Spleen (tissue), 13 donors: ENCODE measurements at places on chromosomes 11 and 22. TPM values are rescaled to one million over a fixed set of nuclear protein-coding genes. Genes with fewer than 3 reads are reported as not detected.

DNA sequence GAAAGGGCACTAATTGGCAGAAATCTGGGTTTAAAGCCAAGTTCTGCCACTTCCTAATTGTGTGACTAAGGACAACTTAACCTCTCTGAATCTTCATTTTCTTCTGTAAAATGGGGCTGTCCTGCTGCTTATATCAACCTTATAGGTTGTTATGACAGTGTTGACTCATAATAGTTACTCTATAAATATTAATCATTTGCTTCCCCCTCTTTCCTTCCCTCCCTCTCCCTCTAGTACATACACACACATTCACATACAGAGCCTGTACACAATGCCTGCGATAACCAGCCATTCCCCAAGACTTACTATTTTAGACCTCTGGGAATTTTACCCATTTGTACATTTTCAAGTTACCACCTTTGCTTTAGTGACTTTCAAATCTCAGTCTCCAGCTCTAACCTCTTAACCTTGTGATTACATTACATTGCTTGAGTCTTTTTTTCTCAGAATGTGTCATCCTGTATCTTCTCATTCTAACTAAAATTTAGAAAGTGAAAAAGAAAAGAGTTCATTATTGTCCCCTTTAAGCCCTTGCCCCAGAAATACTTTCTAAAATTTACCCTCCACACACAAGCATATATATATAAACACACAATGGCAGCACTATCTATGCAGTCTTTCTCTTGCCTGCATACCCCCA is 31.9 kb downstream of the GDPD4 start:
- no peak for DNase-seq

DNA sequence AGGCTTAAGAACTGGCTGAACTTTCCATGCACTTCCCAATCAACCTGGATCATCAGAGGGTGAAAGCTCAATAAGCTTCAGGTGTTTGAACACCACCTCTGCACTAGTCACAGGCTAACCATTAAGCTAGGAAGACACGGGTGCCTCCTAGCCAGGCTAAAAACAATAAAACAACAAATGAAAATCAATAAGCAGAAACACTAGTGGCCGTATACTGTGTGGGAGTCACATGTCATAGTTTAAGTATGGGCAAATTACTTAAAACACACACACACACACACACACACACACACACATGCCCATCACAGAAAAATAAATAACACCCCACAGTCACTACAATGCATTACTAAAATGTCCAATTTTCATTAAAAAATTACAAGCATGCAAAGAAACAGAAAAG is 85.2 kb downstream of the APOL5 start:
- no peak for DNase-seq

GRCh38 chr11:64624883-64625481 is 34.0 kb downstream of the SLC22A12 start:
- DNase-seq, result no peak

DNA sequence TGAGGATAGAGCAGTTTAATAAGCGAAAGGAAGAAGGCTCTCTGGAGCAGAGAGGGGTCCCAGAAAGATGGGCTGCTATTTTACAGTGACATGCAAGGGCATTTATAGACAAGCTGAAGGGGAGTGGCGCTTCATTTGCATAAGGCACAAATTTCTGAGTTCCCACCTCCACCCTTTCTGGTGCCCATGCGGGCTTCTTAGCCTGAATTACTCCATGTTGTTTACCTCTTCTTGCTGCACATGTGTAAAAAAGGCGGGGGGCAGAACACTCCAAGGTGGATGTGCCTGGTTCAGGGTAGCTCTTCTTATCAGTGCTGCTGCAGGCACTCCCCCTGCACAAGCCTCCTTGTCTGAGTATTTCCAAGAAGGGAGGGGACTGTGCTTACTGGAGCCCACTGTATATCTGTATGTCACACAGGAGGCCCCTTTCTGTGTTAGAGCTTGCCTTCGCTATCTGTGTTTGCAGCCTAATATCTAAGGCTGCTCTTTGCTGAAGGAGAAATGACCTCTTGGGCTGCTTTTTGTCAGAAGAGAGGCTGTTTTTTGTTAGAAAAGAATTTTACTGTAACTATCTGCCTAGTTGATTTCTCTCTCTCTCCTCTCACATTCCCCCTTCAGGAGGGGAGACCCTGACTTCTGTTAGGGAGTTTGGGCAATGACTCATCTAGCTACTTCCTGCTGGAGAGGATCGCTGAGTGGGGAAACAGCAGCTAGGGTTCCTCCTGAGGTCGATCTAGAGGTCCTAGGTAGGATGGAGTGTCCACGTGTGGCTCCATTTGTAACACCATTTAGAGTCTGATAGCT is 1057.0 kb upstream of the CNTN5 start:
- DNase-seq, result no peak

- DNase-seq, result peak; percentile 74
Measured at GRCh38 chr22:29258407-29259252, 9.2 kb downstream of the RHBDD3 start.

GRCh38 chr22:30810105-30810504 is 115.4 kb downstream of the OSBP2 start:
- no peak for DNase-seq

- DNase-seq, result no peak
Measured at GRCh38 chr11:103949781-103950180, 86.7 kb upstream of the DDI1 start.

- DNase-seq, result no peak
Measured at GRCh38 chr11:10236840-10237239, 57.2 kb downstream of the SBF2 start.

- no peak for DNase-seq
Measured at GRCh38 chr11:133968300-133968699, 11.5 kb upstream of the IGSF9B start.

- no peak for DNase-seq
Measured at GRCh38 chr22:34934261-34934660, 131.7 kb upstream of the ISX start.

GRCh38 chr22:25545672-25546071 is 18.8 kb upstream of the GRK3 start:
- DNase-seq, result no peak

GRCh38 chr11:123034597-123034996 is 27.3 kb downstream of the HSPA8 start:
- DNase-seq, result no peak

- no peak for DNase-seq
Measured at GRCh38 chr11:61571869-61572268, 9.0 kb downstream of the SYT7 start.

GRCh38 chr11:79040348-79040747 is 400.5 kb downstream of the TENM4 start:
- no peak for DNase-seq

GRCh38 chr11:63761188-63761587 is 7.4 kb downstream of the ZFTA start:
- no peak for DNase-seq

DNA sequence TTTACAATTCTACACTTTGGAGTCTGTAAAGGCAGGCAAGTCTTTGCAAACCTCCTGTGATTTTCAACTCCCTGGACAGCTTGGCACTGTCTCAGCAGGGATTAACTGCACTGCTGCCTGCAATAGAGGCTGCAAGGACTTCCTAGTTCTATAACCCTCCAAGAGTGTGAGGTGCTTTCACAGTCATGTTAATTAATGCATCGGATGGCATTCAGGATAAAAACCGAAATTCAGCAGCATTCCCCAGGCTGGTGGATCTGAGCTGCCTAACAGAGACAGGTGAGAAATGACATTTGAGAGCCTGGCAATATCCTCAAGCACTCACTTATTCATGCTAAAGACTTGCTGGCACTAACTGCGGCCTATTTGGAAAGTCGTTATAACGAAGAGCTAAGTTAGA is 85.0 kb downstream of the LARGE1 start:
- no peak for DNase-seq

DNA sequence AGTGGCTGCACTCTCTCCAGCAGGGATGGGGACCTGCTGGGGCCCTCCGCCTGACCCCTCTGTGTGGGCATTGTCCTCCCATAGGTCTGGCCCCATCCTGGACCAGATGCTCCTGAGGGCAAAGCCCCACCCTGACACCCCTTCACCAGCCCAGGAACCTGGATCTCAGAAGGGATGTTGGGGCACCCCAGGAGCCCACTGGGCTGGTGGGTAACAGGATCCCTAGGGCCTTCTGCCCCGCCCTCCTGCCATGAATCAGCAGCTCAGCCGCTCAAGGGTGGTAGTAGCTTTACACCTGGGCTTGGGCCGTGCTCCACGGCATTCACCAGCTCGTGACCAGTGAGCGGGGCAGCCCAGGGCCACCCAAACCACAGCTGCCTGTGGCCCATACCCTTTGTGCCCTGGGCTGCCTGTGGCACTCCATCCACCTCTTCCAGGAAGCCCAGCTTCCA is 1.0 kb upstream of the MAPK12 start:
- DNase-seq, result no peak

GRCh38 chr22:45670981-45671782 is 452 bp upstream of the ATXN10 start:
- peak; percentile 75 for DNase-seq

DNA sequence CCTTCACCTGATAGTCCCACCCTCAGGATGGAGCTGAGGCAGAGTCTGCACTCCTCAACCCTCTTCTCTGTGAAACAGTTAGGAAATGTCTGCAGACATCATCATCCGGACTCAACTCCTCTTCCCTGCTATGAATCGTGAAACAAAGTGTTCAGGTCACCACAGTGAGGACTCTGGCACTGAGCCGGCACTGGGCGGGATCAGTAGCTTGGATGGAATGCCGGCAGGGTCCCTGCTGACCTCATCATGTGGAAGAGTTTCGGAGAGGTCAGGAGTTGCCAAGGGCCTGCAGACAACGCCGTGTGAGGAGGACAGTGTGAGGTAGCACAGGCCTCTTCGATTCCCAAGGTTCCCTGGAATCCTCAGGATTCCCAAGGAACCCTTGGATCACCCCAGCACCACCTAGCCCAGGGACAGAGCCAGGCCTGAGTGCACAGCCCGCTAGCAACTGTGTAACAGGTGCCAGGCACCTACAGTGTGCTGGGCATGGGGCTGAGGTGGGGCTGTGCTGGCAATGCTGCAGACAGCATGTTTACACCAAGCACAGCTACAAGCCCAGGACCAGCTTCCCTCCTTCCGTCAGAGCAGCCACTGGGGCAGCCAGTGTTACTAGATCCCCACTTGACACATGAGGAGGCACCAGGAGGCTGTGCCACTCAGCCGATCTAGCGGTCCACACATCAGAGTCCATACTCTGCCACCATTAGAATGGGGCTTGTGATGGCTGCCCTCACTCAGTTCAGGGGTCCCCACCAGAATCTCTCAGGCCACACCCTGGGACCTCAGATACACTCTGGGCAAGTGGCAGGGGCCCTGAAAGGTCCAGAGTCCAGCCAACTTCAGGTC is 693 bp upstream of the LINC01488 start:
- peak; percentile 59 for DNase-seq

DNA sequence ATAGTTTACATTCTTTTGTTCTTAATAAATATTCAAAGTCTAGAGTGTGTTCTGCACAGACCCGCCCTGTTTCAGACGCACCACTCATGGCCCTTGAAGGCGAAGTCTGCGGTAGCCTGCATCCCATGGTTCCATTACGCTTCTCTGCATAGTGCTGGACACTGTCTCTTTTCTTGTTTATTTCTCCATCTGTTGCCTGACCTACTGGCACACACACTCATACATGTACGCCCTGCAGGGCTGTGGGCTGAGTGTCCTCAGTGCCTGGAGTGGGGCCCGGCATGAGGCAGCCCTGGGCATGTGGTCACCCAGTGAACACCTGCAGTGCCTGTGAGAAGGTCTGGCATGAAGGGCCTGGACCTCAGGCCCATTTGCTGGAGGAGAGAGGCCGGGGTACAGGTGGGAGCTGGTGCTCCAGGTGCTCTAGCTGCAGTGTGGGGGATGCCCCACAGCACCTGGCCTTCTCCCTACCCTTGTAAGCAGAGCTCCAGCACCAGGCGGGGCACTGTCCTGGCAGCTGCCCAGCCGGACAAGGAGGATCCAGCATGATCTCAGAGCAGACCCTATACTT is 404.1 kb downstream of the TBC1D22A start:
- DNase-seq, result peak; percentile 61

DNA sequence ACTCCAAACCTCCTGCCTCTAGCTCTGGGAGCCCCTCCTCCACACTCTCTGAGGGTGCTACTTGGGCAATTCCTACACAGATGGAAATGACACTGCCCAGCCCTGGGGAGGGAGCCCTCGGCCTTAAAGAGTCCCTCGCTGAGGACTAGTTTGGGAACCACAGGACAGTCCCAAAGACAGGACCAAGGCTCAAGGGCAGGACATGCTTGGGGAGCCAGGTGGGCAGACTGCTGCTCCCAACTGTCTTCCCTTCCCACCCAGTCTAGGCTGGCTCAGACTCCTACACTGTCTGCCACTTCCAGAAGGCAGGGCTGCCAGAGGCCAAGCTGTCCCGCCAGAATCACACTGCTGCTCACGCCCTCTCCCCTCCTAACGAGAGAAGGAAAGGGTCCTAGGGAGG is 9.8 kb downstream of the ARRB1 start:
- no peak for DNase-seq

GRCh38 chr11:85628771-85629341 is 463 bp downstream of the TMEM126B start:
- no peak for DNase-seq

DNA sequence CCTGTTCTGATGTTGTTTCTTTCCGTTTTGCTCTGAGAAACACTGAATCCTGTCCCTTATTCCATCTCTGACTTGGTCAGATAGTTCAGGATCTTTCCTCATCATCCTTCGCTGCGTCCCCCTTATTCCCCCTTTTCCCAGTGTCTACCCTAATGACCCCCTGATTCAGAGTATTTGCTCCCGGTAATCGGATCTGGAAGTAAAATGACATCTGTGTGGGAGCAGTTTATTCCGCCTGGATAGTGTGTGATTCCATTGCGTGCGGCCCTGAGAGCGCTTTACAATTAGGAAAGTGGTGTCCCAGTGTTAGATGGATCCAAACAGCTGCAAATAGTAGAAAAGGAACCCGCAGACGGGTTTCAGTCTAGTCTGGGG is 606 bp downstream of the DRG1 start:
- DNase-seq, result no peak

GRCh38 chr22:35912658-35913057 is 116.0 kb downstream of the RBFOX2 start:
- no peak for DNase-seq

DNA sequence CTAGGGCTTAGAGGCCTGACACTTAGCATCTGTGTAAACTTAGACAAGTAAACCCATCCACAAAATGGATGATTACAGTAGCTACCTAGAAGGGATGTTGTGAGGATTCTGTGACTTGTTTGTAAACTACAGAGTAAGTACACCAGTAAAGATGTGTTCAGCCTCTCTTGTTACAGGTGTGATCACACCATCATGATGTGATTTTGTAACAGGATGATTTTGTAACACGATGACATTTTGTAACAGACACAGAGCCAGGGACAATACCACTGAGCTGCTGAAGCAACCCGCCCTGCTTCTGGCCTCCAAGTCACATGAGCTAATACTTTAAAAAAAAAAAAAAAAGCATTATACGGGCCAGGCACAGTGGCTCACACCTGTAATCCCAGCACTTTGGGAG is 17.0 kb downstream of the FADD start:
- no peak for DNase-seq

DNA sequence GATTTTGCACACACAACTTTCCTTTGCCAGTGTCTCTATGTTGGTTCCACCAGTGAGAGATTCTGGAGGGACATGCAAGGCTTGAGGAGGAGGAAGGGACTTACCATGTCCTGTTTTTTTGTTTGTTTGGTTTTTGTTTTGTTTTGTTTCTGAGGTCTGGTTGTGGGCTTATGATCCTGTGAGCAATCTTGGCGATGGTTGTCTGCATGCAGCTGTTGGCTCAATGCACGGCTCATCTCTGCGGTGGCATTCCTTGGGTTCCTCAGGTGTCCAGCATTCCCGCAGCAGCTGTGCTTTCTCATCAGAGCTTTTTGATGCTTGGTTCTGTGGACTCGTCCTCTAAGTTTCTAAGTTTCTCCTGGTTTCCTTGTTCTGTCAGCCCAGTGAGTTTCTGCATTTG is 4.8 kb upstream of the NNMT start:
- DNase-seq, result no peak

MS4A12 gene
- not detected for total RNA-seq

UBASH3B gene
- 84.4 TPM for total RNA-seq

H19 gene
- 71.9 TPM for total RNA-seq

P2RY2 gene
- total RNA-seq, result 16.4 TPM
